ENCODE measurements at places on chromosomes 1 and 21. TPM values are rescaled to one million over a fixed set of nuclear protein-coding genes. Genes with fewer than 3 reads are reported as not detected.
A peak's percentile ranks its signal among the peaks of the same experiment; 100 is the strongest.

- no peak for DNase-seq
- no peaks in the 10 kb centered on the region for H3K27me3 ChIP-seq
- no peak overlapping the region for H3K27ac ChIP-seq
Measured at GRCh38 chr1:170993151-170993550, 57.8 kb downstream of the MROH9 start.

DIO1 gene
- total RNA-seq: not detected

- H3K4me3 ChIP-seq: no peak overlapping the region
- no peaks in the 10 kb centered on the region for H3K36me3 ChIP-seq
- peaks cover 8% of the 10 kb centered on the region for H3K27me3 ChIP-seq
- DNase-seq: no peak
- H3K4me1 ChIP-seq: no peaks in the 10 kb centered on the region
Measured at GRCh38 chr1:162192306-162192678, 122.8 kb downstream of the NOS1AP start.

- H3K4me3 ChIP-seq: no peak overlapping the region
- peaks cover 7% of the 10 kb centered on the region for H3K4me1 ChIP-seq
- no peaks in the 10 kb centered on the region for H3K27me3 ChIP-seq
- no peaks in the 10 kb centered on the region for H3K36me3 ChIP-seq
- no peak overlapping the region for H3K27ac ChIP-seq
Measured at GRCh38 chr1:158814970-158815369, 16.2 kb upstream of the MNDA start.

DNA sequence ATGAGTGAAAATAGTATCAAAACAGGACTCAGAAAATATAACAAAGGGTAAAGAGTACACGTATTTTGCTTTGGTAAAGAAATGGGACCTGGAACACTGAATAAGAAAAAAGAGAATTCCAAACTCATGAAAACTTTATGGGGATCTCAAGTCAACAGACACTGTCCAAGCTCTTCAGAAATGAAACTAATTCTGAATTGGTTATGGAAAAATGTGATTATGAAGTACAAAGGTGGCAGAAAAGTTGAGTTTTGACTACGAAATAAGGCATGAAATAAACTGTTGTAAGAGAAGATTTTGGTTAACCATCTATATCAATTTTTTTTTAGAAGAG lies 8.4 kb downstream of the EGLN1 start:
- H3K36me3 ChIP-seq: peaks cover 8% of the 10 kb centered on the region
- no peak for DNase-seq
- peaks cover 32% of the 10 kb centered on the region for H3K4me1 ChIP-seq
- no peak overlapping the region for H3K27ac ChIP-seq
- no peak overlapping the region for H3K4me3 ChIP-seq

DNA sequence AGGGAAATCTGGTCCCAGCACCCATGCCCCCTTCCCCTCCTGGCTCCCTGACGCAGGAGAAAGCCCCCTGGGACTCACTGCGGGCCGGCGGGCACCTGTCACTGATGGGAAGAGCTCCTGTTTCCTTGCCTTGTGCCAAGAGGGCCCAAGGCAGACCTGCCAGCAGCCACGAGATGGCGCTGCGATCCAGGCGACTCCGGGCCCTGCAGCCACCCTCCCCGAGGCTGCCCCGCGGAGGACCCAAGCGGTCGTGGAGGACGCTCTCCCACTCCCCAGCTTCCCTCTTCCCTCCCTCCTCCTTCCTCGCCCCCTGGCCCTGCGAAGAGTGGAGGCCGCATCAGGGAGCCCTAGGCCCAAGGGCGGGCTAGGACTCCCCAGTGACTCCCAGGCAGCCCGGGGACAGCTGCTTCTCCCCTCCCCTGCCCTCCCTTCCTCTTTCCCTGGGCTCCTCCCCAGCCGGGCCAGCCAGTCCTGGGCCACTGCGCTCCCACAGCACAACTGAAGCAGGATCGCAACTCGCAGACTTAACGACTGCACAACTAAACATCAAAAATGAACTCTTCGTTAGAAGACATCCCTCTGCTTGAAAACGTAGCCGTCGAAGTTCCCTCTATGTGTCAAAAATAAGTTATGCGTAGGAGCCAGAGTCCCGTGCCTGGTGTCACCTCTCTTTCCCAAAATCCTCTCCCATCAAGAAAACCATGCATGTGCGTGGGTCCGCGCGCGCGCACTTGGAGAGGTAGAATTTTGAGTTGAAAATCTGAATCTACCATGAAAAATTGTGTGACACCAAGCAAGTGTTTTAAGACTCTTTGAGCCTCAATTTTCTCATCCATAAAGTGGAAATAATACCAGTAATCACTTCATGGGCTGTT lies 34.2 kb downstream of the BATF3 start:
- H3K4me1 ChIP-seq: peaks cover 9% of the 10 kb centered on the region
- no peak overlapping the region for H3K27ac ChIP-seq
- no peaks in the 10 kb centered on the region for H3K27me3 ChIP-seq
- peak; percentile 78 for DNase-seq
- no peaks in the 10 kb centered on the region for H3K36me3 ChIP-seq

- H3K27ac ChIP-seq: no peak overlapping the region
- H3K4me3 ChIP-seq: no peak overlapping the region
- no peaks in the 10 kb centered on the region for H3K36me3 ChIP-seq
Measured at GRCh38 chr1:114130213-114130612, 23.5 kb downstream of the SYT6 start.

DNA sequence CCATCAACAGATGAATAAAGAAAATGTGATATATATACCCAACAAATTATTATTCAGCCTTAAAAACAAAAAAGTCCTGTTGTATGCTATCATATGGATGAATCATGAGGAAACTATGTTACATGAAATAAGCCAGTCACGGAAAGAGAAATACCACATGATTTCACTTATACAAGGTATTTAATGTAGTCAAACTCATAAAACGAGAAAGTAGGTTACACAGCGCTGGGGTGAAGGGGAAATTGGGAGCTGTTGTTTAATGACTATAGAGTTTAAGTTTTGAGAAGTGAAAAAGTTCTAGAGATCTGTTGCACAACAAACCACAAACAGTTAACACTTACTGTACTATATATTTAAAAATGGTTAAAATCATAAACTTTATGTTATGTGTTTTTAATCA lies 58.5 kb downstream of the SLC25A24 start:
- no peak overlapping the region for H3K27ac ChIP-seq
- H3K4me3 ChIP-seq: no peak overlapping the region
- no peak for DNase-seq
- H3K27me3 ChIP-seq: no peaks in the 10 kb centered on the region
- no peaks in the 10 kb centered on the region for H3K4me1 ChIP-seq
- peaks cover 34% of the 10 kb centered on the region for H3K36me3 ChIP-seq

- peak overlapping the region; percentile 100 for H3K27ac ChIP-seq
- peak; percentile 38 for DNase-seq
- peak overlapping the region; percentile 98 for H3K4me3 ChIP-seq
- H3K36me3 ChIP-seq: peaks cover 45% of the 10 kb centered on the region
- peaks cover 42% of the 10 kb centered on the region for H3K4me1 ChIP-seq
Measured at GRCh38 chr1:45340816-45341466, 701 bp upstream of the MUTYH start.

All from CD4-positive, alpha-beta T cell (primary cell).